Activated naive CD8-positive, alpha-beta T cell treated with anti-CD3 and anti-CD28 coated beads, Interleukin-2, amount 50 U/mL, for 24 hours (primary cell): ENCODE measurements at places on chromosomes 4 and X.

GRCh38 chrX:107450823-107451509, 1.5 kb downstream of the FRMPD3 start:
- no peak for DNase-seq

DNA sequence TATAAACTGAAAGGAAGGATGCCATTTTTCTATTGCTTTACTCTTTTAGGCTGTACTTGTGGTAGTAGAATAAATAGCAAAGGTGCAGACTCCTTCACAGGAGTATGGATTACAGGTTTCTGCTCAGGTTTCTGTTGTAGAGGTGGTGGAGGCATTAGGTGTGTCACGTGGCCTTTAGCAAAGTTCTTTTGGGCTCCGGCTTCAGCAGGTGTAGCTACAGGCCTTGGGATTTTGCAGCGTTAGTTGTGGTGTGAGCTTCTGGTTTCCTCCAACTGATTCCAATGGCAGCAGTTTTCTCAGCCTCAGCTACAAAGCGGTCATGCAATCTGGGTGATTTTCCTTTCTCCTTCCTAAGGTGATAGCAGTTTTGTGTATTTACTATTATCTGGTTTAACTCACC, 255.8 kb upstream of the GK2 start:
- DNase-seq, result no peak

DNA sequence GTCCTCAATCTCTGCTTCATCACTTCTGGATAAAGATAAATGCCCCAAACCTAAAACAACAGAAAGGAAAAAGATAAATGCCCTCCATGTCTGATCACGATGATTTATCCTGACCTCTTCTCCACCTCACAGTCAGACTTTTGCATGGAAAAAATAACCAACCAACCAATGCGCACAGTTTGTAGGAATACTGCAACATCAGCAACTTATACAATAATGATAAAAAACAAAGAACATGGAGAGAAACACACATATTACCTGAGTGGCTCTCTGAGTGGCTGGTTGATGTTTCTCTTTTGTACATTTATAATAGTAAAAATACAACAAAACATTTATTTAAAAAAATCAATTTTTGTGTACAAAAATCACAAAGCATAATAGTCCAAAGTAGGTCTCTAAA, 93.0 kb upstream of the PUDP start:
- DNase-seq, result no peak

DNA sequence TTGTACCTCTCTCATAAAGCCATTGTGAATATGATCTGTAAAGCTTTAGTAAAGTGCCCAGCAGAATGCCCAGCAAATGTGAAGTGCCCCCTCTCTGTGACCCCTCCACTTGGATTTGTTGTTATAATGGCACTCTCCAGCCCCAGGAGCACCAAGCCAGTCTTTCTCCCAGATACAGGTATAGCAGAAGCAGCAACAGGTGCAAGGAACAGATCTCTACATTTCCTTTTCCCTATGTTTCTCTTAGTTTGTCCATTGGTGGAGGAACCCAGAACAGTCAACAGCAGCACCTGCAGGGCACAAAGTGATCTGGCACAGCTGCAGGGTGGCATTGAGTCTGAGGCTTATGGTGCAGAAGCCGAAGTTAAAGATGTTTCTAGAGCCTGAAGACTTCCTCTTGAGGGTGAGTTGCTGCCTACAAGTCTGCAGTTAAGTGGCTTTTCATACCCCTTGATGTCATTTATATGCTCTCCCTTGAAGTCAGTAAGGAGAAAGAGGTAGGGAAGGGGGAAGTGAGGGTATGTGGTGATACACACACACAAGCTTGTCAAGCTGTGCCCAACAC, 16.1 kb upstream of the CXCL3 start:
- no peak for DNase-seq

DNA sequence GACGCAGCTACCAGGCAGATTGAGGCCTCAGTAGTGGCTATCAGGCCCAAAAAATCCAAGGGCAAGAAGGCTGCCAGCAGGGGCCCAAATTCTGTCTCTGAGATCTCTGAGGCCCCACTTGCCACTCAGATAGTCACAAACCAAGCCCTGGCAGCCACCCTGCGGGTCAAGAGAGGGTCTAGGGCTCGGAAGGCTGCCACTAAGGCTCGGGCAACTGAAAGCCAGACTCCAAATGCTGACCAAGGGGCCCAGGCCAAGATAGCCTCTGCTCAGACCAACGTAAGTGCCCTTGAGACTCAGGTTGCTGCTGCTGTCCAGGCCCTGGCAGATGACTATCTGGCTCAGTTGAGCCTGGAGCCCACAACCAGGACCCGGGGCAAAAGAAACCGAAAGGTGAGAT, 2.8 kb downstream of the TRO start:
- DNase-seq, result no peak

GRCh38 chrX:147737690-147738089, 174.0 kb upstream of the FMR1 start:
- DNase-seq, result no peak

- DNase-seq, result no peak
Measured at GRCh38 chrX:43589735-43590134, 66.4 kb upstream of the MAOA start.
